ENCODE measurements at places on chromosomes 12 and 14.

DNA sequence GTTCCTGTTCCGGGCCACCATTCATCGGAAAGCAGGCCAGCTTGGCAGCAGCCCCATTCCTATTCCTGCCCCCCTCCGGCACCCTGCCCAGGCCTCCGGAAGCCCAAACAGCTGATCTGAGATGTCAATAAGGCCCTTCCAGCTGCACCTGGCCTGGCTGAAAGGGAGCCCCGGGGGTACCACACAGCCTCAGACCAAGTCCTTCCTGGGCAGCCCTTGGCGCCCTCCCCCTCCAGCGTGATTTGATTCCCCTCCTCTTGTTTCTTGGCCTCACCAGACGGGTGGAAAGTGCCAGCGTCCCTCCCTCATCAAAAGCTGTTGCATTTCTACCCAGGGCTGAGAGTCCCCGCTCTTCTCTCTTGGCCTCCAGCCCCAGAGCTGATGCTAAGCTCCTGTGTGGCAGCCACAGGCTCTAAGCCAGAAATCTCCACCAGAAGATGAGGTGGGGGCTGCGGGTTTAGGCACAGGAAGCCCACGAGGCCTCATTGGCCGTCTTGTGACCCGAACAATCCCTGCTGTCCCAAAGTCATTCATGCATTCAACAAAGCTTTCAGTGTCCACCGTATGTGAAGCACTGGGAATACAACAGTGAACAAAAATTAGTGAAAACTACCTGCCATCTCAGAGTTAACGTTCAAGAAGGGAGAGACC lies 215.4 kb downstream of the SLC41A2 start:
- DNase-seq: no peak

DNA sequence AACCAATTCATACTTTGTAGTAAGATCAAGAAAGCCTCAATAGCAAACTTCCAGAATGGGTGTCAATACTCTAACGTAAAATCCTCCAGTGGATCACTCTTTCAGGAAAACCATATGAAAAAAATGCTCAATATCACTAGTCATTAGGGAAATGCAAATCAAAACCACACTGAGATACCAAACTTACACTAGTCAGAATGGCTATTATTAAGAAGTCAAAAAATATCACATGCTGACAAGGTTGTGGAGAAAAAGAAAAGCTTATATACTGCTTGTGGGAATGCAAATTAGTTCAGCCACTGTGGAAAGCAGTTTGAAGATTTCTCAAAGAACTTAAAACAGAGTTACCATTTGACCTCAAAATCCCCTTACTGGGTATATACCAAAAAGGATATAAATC lies 49.5 kb upstream of the ATXN7L3B start:
- no peak for DNase-seq

DNA sequence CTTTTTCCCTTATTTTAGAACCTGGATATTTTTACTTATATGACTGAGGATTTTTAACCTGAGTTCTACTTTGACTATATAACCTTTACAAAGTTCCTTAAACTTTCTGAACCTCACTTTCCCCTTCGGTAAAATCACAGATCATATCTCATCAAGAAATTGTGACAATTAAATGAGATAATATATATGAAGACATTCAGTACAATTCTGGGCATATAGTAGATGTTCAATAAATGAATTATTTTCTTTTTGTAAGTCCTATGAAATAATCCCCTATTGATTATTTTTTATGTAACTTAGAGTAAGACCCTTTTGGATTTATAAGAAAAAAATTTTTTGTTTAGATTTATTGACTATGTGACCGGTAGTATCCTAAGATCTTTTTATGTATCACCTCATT lies 17.6 kb upstream of the FAM177A1 start:
- DNase-seq: no peak

DNA sequence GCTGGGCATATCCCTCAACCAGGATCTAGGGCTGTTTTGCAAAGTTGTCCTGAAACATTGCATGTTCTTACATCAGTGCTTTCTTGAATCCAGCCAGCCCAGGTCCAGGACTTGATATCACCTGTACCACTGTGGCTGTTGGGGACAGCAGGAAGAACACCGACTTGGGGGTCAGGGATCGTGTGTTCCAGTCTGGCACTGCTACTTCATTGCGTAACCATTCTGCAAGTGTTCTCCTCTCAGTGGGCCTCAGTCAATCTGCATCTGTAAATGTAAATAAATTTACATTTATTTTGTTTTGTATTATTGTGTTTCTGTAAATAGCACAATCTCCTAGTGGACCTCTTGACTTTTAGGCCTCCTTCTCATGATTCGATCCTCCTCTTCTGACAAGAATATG lies 167.3 kb downstream of the SUDS3 start:
- DNase-seq: no peak

GRCh38 chr14:24630872-24631477 lies 3.0 kb downstream of the GZMB start:
- DNase-seq: no peak

DNA sequence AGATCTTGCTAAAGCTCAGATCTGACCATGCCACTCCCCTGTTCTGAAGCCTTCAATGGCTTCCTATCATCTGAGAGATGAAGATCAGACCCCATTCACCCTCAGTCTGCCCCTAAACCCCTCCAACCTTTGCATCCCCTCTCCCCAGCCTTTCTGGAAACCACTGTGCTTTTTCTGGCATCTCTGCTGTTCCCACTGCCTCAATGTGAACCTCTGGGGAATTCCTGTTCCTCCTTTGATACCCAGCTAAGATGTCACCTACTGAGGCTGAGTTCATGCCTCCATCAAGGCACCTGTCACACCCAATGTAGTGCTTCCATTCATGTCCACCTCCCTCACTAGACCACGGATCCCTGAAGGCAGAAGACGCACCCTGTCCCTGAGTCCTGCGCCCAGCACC lies 19.3 kb downstream of the CYP46A1 start:
- DNase-seq: no peak

DNA sequence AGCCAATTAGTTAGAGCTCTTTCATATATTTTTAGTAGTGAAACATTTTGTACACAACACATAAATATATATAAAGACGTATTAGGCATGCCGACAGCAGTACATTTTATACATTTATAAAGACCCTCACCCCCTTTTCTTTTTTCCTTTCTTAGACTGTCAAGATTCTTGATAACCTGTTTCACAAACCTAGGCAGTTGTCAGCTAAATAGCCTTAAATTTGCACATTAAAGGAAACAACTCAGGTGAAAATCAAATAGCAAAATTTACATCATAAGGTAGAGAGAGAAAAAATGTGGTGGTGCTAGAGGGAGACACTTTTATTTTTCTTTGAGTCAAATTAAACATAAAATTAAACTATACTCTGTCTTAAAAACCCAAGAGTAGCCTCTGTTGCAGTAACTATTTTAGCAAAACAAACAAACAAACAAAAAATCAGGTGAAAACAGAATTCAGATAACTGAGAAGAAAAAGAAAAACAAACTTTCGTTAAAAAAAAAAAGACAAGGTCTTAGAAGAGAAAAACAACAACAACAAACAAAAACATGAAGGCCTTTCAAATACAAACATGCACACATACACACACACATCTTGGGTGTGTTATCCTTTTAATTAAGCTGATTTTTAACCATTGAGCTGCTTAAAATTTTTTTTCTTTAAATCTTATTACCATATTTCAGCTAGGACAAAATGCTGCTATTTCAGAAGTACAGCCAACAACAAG lies 23.1 kb upstream of the SLC7A8 start:
- DNase-seq: no peak

DNA sequence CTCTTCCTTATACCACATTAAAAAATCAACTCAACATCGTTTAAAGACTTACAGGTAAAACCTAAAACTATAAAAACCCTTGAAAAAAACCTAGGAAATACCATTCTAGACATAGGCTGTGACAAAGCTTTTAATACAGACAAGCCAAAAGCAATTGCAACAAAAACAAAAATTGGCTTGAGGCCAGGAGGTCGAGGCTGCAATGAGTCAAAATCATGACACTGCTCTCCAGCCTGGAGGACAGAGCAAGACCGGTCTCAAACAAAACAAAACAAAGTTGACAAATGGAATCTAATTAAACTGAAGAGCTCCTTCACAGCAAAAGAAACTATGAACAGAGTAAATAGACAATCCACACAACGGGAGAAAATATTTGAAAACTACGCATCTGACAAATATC lies 1057.8 kb downstream of the FSCB start:
- DNase-seq: no peak

DNA sequence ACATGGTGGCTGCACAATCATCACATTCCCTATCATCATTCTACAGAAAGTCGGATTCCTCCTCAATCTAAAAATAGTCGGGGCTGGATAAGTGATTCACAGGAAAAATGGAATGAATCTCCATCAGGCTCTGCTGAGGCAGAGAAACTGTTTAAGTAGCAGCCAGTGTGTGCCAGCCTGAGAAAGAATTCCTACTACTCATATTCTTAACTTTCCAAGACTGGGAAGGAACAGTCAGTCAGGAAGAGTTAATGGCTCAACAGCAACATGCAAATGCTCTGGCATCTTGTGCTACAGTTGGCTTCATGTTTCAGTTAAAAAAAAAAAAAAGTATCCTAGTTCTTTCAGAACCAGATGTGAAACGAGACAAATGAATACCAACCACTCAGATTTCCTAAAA lies 187.0 kb downstream of the GRIP1 start:
- DNase-seq: no peak

- no peak for DNase-seq
Observed at GRCh38 chr14:102223682-102224081, 81.3 kb downstream of the MOK start.

Data from GDM1 (cell line).